ENCODE measurements at places on chromosomes 6 and 20.

GRCh38 chr6:107154131-107154800 lies 39.0 kb upstream of the BEND3 start:
- no peak for DNase-seq

- no peak for DNase-seq
These were observed 30.5 kb upstream of the XRN2 start for GRCh38 chr20:21272679-21273078.

- no peak for DNase-seq
These were observed 121.7 kb downstream of the NKAIN2 start for GRCh38 chr6:123925350-123925749.

DNA sequence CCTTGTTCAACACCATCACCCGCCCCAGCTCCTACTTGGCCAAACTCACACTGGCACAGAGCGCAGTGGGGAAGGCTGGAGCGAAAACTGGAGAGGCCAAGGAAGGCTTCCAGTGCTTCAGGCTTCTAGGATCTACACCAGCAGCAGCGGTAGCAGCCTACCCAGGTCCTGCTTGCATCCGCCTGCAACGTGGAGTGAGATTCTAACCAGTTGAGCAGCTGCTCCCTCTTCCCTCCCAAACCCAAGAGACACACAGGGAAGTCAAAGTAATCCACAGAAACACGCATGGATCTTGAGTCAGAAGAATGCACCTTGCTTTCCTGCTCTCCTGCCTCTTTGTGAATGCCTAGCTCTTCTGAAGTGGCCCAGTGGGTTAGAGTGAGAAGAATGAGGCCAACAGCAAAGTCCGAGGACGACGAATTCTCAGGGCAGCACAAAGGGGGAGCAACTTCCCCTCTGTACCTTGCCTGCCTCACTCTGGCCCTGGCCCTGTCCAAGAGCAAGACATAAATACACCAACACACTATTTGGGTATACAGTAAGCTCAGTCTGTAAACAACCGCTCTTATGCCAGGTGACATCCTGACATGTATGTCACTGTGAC lies 95.9 kb upstream of the FOXQ1 start:
- no peak for DNase-seq

DNA sequence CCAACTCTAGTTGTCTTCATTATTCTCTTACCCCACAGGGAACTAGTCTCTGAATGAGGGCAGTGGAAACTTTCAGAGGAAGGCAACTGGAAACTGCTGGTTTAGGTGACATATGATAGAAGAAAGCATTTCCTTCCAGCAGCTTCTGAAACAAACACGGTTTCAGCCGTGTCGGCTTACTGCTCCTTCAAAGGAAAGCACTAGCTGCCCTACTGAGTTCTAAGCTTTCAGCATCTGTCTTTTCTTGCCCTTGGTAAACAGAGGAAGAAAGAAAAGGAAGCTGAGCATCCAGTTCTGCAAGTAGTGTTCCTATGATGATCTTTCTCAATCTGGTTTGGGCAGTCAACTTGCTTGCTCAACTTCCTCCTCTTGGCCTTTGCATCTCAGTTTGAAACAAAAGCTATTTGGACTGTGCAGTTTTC lies 117.5 kb upstream of the CEP85L start:
- peak; percentile 9 for DNase-seq

DNA sequence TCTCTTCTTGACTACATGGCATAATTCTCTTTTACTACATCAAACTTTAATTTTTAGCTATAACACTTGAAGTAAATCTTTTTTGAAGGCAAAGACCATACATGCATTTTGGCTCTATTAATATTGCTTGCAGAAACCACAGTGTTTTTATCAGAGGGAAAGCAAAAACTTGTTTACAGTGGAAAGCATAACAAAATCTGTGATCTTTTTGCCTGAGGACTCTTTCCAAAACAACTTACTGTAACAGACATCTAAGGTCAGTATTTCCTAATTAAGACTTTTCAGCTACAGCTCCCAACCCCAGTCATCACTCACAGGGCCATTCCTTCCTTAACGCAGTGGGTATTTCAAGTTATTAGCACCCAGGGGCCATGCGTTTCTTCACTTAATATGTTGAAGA lies 274.7 kb downstream of the CDKAL1 start:
- no peak for DNase-seq

- no peak for DNase-seq
These were observed 53.1 kb downstream of the PREX1 start for GRCh38 chr20:48774696-48775095.

DNA sequence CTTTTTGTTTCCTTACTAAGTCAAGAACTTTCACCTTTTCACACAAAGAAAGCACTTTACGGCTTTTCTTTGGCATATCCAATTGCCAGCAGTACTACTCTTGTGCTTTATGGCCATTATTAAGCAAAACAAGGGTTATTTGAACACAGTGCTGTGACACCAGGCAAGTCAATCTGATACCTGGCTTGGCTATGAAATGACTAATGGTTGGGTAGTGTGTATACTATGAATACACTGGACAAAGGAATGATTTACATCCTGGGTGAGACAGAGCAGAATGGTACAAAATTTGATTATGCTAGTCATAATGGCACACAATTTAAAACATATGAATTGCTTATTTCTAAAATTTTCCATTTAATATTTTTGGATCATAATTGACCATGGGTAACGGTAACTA lies 22.1 kb upstream of the ADGRF1 start:
- no peak for DNase-seq

Data from stimulated activated CD4-positive, alpha-beta T cell treated with anti-CD3 and anti-CD28 coated beads, Interleukin-1b, Interleukin-23, amount 100 ng/mL, for 24 hours (primary cell).